SIG-M5 (cell line): ENCODE measurements at places on chromosomes 5 and 9.

GRCh38 chr9:131094622-131095021 is 1.7 kb upstream of the AIF1L start:
- no peak for DNase-seq

DNA sequence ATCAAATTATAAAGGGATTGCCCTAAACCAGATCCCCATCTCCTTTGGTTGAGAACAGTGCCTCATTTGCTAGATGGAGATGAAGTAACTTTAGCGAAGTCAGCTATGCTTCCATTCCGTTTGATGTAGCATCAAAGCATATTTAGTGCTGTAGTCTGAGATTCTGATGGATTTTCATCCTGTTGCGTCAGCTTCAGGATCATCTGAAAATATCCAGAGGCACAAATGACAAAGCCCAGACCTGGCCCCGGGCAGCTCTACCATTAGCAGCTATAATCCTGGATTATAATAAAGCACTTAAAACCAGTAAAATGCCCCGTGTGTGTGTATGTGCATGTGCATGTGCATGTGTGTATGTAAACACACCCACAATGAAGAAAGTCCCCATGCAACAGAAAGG is 44.7 kb downstream of the ERAP1 start:
- no peak for DNase-seq

DNA sequence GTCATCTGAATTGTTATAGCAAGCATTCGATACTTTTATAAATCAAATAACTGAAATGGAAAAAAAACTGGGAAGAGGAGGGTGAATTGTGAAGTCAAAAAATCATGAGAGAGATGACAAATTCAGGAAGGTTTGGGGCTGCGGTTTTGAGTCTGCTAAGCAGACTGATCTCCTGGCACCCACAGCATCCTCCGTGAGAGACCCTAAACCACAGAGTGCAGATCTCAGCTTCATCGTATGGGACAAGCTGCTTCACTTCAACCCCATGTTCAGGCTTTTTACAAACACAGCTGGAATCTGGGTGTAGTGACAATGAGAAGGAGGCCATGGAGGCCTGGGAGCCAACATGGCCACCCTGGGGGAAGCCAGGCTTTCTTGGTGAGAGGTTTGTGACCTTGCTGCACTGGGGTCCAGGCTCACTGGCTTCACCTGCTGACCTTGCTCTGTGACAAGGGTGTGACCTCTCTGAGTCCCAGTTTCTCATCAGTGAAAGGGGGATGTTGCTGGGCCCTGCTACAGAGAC is 19.4 kb downstream of the USP20 start:
- DNase-seq, result no peak

DNA sequence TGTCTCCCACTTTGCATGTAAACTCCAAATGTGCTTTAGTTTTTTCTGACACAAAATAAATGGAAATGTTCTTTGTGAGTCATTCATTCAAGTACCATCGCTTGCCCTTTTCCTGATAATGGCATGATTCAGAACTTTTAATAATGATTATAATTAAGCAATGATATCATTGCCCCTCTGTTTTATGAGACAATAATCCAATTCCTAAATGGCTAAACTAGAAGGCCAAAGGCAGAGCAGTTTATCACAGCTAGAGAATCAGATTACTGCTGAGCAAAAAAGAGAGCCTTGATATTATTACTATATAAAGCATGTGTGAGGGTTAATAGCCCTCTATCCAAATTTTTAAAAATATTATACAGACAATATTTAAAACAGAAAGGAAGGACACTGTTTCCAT is 484.2 kb upstream of the PTPRD start:
- no peak for DNase-seq

DNA sequence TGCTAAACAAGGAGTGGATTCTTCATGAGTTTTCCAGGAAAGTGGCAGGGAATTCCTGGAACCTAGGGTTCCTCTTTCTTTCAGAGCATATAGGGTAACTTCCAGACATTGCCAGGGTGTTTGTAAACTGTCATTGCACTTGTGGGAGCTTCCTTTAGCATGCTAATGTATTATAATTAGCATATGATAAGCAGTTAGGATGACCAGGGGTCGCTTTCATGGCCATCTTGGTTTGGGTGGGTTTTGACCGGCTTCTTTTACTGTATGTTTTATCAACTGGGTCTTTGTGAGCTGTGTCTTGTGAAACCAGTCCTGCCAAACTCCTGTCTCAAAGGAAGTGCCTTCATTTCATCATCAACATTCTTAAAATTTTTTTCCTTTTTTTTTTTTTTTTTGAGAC is 11.9 kb upstream of the MELK start:
- no peak for DNase-seq

DNA sequence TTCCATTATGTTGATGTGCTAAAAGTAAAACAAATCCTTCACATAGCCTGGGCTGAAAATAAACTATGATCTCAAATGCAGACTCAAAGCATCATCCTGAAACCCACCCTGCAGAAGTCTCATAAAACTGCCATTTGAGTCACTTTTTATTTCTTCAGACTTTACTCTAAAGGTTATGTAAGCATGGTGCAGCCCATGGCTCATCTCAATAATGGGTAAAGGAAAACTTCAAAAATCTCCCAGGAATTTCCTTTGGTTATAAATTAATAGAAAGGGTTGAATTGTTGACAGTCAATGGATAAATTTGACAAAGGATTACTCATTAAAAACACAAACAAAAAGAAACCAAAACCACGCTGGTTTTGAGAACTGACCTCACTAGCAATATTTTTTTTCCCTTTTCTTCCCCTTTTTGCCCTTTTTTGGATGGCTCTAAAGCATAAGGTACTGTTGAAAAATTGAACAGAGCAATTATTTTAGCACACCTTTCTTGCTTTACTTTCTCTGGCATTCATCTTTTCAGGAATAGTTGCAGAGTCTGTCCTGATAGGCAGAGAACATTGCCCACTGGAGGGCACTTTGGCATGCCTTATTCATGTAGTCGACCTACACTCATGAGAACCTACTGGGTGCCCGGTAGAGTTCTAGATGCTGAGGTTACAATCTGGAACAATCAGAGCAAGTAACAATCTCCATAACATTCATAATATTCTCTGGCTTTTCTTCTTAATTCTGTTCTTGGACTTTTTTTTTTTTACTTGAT is 191.4 kb downstream of the TMEM167A start:
- DNase-seq, result no peak

GRCh38 chr5:6961837-6962635 is 248.8 kb downstream of the TENT4A start:
- no peak for DNase-seq
